HFF-Myc (cell line): ENCODE measurements at places on chromosomes 4 and X.

- DNase-seq: no peak
Measured at GRCh38 chr4:54898056-54898562, 227.3 kb downstream of the KDR start.

- no peak for DNase-seq
Measured at GRCh38 chr4:101306764-101307615, 40.3 kb downstream of the PPP3CA start.

GRCh38 chr4:16066586-16067128 is 17.2 kb downstream of the PROM1 start:
- no peak for DNase-seq

- DNase-seq: no peak
Measured at GRCh38 chr4:149266301-149266700, 549.3 kb downstream of the IQCM start.

DNA sequence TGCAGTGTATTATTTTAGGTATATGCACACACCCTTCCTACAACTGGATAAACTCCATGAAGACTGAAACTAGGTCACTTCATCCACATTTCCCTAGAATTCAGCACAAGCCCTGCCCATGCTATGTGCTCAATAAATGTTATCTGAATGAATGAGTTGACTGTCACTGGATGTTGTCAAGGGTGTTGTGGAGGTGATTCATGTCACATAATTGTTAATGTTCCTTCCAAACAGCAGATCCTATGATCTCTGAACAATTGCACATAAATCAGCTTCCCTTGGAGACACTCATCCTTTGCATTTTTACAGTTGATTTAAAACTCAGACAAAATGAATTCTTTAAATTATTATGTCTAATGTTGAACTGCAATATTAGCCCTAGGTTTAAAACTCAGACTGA is 154.7 kb downstream of the TSPAN5 start:
- DNase-seq: no peak

DNA sequence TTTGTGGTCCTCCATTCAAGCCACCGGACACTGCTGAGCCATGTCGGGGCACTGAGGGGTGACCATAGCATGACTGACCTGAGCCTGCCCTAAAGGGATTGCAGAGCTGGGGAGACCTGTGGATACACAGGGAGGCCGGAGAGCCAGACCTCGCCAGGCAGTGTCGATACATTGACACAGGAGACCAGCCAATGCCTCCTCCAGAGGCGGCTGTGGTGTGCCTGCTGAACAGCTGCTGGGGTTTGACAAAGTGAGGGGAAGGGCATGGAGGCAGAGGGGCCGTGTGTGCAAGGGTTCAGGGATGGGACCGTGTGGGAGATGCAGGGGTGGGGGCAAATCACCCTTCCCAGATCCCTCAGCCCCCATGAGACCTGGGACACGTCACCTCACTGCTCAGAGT is 48.0 kb downstream of the PPP2R2C start:
- no peak for DNase-seq

DNA sequence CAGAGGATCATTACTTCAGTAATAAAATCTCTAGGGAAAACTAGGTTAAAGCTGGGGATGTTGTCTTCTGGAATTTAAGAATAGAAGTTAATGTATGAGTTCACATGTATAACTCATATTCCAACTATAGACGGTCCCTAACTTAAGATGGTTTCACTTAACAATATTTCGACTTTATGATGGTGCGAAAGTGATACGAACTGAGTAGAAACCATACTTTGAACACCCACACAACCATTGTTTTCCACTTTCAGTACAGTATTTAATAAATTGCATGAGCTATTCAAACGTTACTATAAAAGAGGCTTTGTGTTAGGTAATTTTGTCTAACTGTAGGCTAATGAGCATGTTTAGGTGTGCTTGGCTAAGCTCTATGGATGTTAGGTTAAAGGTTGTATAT is 38.7 kb downstream of the CCSER1 start:
- DNase-seq: no peak

- DNase-seq: no peak
Measured at GRCh38 chr4:40745285-40745984, 4.3 kb upstream of the NSUN7 start.

- DNase-seq: no peak
Measured at GRCh38 chrX:130676861-130677260, 226.1 kb downstream of the ENOX2 start.

DNA sequence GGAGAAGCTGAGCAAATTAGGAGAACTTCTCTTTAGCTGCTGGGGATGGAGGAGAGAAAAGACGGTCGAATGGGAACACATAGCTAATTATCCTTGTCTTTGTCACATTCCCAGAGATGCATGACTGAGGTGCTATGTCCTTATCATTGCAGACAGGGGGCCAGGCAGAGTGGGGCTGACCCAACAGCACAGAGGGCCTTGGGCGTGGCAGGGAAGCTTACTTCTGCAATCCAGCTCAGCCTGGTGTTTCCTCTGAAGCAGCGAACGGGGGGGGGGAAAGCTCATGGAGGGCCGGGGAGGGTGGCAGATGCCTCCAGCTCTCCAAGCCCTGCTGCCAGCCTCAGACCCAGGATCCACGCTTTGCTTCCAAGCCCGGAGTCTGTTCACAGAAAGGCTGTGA is 50.8 kb upstream of the HOPX start:
- DNase-seq: no peak

DNA sequence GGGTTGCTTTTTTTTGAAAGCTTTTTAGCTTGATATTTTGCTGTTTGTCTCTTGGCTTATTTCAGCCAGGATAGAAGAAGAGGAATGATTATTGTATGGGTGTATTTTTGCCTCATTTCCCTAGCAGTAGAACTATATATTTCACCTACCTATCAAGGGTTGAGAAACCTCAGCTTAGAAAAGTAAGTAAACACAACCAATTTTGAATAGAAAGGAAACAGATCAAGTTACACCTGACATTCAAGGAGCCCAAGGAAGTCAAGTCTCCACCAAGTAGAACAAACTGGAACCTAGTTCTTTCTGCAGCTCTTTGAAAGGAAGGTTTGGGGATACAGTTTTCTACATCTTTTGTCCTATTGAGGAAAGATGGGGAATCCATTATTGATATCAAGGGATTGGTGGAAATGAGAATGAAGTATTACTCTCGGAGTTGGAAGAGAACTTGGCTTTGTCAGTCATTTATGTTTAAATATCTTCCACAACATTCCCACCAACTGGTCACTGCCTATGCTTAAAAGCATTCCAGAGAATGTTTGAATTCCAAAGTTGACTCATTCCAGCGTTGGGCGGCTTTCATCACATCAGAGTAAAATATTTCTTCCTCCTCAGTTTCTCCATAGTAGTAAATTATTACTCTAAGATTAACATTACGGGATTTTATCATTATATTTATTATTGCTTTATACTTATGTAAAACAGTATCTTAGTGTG is 207.8 kb upstream of the CNKSR2 start:
- no peak for DNase-seq

GRCh38 chrX:142613403-142613802 is 408.3 kb upstream of the MAGEC2 start:
- DNase-seq: no peak

DNA sequence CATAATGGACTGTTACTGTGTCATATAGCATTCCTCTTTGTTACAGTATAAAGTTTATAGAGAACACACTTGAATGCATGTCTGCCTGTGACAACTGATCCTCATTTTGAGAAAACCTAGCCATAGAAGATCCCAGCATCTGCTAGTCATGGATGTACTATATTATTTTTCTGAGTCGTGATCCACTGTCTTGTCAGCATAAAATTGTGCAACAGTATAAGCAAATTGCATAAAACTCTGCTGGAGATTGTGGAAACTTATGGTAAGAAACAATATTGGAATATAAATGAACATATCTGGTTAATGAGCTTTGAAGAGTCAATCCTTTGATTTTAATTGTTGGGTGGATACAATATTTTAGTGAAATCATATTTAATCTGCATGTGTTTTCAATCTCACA is 3.6 kb downstream of the NEIL3 start:
- no peak for DNase-seq

GRCh38 chr4:21688596-21689265 is 259.8 kb downstream of the KCNIP4 start:
- no peak for DNase-seq

DNA sequence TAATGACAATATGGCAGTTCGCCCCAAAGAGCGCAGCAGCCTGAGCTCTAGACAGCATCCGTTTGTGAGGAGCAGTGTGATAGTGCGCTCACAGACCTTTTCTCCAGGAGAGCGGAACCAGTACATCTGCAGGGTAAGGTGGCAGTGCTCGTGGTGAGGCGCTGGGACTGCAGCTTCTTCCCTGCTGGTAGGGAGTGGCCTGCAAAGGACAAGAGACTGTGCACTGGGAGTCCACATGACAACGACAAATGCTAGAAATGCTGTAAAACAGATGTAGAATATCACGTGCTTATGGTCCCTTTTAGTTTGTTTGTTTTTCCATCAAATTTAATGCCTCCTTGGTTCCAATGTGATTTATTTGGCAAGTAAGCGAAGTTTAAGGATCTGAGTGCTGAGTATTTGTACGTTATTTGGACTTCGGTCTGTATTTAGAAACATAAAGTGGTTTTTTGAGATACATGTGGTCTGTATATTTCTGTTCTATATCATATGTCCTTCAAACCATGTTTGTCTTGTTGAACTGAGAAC is 35.8 kb downstream of the CLDN22 start:
- DNase-seq: no peak

GRCh38 chr4:8292478-8293107 is 23.0 kb downstream of the HTRA3 start:
- no peak for DNase-seq

- DNase-seq: no peak
Measured at GRCh38 chrX:131316260-131316659, 27.2 kb upstream of the IGSF1 start.

GRCh38 chrX:39716401-39716800 is 381.4 kb downstream of the BCOR start:
- DNase-seq: no peak

DNA sequence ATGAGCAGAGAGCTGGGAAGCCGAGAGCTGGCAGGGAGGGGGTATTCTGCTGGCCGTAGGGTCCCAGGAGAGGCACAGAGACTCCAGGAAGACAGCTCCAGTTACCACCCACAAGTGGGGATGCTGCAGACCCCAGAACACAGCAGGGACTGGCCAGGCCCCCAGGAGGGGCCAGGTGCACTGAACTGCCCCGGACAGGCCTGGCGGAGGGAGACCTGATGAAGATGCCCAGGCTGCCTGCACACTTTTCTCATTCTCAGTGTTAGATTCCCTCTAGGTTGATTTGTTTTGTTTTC is 110.8 kb downstream of the CPZ start:
- DNase-seq: no peak

DNA sequence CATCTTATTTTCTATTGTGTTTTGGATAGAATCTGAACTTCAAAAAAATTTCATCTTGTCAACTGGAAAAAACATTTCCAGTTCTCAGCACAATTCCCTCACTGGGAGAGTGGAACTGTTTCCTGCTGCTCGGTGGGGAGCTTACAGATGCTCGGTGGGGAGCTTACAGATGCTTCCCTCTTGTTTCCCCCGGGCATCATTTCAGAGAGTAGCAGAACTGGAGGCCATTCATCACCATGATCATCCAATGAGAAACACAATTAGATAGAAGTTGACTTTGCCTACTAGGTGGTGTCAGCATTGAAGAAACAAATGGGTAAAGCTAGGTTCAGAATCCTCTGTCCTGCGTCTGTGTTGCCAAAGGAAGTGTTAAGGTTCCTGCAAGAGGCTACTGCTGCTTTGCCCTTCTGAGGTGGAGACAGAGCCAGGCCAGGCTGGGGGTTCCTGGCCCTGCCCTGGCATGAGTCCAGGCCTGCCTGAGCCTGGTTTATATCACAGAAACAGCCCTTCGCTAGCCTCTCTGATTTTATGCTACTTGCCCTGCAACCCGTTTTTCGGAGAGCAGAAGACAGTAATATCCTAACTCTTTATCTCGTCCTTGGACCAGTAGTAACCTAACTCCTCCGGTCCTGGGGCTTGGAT is 70.6 kb downstream of the TAPT1 start:
- DNase-seq: no peak

- no peak for DNase-seq
Measured at GRCh38 chr4:173045571-173045970, 123.0 kb upstream of the GALNT7 start.

GRCh38 chr4:87410679-87411078 is 11.7 kb upstream of the NUDT9 start:
- DNase-seq: no peak

GRCh38 chr4:159175085-159175988 is 72.5 kb downstream of the RAPGEF2 start:
- DNase-seq: peak; percentile 86

GRCh38 chrX:15680401-15680800 is 15.8 kb upstream of the CLTRN start:
- no peak for DNase-seq

- DNase-seq: no peak
Measured at GRCh38 chr4:125444166-125444565, 129.4 kb downstream of the FAT4 start.

DNA sequence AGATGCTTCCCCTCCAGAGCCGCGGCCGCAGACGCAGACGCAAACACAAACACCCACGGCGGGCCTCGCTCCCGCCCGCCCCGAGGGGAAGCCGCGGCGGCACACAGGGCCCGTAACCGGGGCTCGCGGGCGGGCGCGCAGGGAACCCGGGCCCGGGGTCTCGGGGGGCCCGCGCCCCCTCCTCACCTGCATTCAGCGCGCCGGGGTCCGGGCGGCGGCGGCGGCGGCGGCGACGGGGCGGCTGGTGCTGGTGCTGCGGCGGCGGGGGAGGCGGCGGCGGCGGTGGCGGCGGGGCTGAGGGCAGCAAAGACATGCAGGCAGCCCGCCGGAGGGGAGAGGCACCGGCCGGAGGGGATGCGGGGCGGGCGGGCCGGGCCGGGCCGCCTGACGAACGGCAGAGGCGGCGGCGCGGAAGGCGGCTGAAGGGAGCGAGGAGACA is 255 bp upstream of the CNOT6L start:
- DNase-seq: no peak

DNA sequence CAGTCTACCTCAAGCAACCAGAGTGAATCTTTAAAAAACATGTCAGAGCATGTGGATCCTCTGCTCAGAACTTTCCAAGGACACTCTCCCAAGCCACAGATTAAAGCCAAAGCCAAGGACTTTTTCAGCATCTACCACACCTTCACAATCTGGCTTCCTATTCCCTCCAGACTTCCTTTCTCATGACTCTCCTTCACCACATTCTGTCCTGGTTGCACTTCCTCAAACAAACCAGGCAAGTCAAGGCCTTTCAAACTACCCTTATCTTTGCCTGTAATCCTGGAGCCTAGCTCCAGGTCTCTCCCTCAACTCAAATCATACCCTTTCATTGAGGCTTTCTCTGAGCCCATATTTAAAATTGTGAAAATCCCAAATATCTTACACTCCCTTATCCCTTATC is 191.6 kb upstream of the GALNTL6 start:
- DNase-seq: no peak

DNA sequence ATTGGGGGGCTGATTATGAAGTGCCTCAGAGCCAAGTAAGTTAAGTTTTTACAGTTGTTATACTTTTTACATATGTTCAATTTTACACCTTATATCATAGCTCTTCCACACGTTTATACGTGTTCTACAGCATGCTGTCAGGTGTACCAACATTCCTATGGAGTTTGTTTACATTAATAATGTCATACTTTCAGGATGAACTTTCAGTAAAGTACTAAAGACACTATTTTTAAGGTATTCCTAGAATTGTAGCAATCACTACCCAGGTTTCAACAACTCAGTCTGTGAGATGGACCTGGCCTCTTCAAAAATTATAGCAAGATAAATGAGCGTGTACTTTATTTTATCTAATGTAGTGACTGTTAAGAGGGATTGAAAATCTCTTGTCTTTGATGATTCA is 92.6 kb downstream of the PTPN13 start:
- no peak for DNase-seq

GRCh38 chr4:56799161-56799759 is 22.2 kb downstream of the SPINK2 start:
- no peak for DNase-seq
